Stimulated activated CD8-positive, alpha-beta memory T cell treated with anti-CD3 and anti-CD28 coated beads, Interleukin-15, amount 100 ng/mL, for 4 hours (primary cell): ENCODE measurements at places on chromosomes 12 and 14.

GRCh38 chr12:4269279-4269991 is 4.1 kb upstream of the CCND2 start:
- DNase-seq = peak; percentile 92

- no peak for DNase-seq
These were observed 43.1 kb upstream of the FKBP4 start for GRCh38 chr12:2751686-2752085.

GRCh38 chr14:99581374-99581773 is 22.6 kb downstream of the CCDC85C start:
- no peak for DNase-seq

- no peak for DNase-seq
These were observed 68.0 kb downstream of the RNF34 start for GRCh38 chr12:121467638-121468498.

DNA sequence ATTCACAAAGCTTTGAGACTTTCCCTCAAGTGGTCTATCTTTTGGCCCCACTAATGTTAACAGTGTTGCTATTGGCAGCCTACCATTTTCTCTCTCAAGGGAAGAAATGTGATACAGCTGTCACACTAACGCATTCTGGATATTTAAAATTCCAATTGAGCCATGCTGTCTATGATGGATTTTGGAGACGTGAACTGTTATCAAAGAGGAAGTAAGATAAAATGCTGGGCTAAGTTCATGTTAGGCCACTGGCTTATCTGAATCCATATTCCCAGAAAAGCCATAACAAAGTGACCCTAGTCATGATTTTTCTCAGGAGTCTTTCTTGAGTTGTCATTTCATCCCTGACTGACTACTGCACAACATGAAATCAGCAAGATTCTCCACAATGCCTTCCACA is 200.2 kb downstream of the PHLDA1 start:
- DNase-seq = no peak

DNA sequence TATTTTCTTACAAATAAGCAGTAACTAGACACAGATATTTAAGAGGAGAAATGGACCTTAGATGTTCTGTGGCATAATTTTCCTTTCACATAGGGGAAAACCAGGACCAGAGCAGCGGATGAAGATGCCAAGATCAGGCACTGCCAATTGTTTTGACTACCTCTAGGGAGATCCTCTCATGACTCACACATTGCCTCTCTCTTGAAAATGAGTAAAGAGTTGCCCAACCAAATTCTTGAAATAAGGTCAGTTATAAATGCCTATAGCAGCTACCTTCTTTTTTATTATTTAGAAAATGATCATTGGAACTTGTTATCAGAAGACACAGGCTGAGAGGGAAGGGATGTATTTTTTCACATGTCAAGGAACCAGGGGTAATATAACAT is 263.4 kb upstream of the PLEKHG7 start:
- no peak for DNase-seq

DNA sequence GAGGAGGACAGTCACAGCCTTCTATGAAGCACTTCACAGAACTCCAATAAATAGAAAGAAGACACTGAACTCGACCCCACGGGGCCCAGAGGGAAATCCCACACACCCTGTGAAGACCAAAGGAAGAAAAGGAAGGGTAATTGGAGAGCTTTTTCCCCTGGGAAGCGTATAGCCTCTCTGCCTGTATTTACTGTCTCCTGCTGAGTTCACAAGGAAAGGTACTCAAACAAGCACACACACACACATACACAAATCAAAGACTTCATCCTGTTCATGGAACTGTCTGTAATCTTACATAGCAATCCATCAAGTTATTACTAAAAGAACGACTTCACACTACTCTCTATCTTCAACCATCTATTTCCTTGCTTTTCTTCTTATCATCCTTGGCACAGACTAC is 15.3 kb downstream of the FOXN3 start:
- no peak for DNase-seq

DNA sequence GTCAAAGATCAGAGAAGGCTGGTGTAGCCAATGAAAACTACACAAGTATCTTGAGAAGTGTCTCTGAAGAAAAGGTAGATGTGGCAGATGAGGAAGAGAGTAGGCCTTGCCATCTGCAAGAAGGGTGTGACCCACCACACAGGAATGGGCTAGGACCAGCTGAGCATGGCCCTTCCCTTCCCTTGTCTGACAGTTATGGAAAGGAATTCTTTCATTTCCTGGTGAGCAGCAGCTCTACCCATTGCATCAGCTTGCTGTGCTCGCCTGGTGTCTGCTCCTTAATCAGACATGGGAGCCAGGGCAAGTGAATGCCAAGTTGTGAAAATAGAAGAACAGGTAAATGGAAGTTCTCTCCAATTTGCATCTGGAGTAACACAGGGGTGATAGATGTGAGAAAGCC is 145.2 kb upstream of the KRR1 start:
- no peak for DNase-seq

DNA sequence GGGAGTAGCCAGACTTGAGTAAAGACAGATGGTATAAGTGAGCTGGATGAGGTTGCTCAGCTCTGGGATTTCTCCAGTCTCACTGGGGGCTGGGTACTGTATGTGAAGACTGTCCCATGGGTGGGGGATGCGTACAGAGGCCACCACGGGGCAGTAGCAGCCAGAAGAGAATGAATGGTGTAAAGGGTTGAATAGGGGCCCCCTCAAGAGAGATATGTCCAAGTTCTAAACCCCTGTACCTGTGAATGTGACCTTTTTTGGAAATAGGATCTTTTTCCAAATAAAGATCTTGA is 21.8 kb upstream of the BCDIN3D start:
- DNase-seq = no peak

DNA sequence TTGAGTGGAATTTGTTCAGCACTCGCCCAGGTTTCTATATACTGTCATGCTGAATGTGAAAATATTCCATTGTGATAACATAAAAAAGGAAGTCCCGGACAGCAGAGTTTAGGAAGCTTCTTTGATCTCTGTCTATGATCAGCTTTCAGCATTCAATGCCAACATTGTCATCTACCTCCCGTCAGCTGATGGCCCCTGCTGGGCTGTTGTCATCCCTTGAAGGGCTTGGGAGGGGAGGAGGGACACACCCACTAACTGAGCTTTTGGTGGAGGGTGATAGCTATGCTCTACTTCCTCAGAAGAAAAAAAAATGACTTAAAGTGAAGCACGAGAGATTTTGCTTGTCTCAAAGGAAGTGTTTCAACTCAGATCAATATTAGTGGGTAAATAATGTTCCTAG is 4.7 kb upstream of the KRT77 start:
- DNase-seq = no peak

DNA sequence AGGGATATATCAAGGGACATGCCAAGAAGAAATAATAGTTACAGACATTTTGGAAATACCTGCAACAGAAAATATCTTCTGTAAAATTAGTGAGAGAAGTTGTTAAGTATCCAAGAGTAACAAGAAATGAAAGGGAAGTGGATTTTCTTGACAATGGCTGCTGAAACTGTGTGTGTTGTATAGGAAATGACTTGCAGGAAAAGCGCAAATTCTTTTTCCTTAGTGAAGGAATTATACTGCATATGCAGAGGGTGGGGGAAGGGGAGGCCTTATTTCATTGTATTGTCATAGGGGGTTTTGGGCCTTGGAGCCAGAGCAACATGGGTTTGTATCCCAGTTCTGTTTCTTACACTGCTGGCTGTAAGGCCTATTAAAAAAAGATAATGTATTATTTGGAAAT is 84.4 kb upstream of the DDHD1 start:
- DNase-seq = no peak

- DNase-seq = no peak
These were observed 8.6 kb downstream of the LGR5 start for GRCh38 chr12:71448150-71448581.

- DNase-seq = no peak
These were observed 48.7 kb upstream of the CDKN3 start for GRCh38 chr14:54348001-54348611.

- DNase-seq = no peak
These were observed 143.3 kb upstream of the SLC38A2 start for GRCh38 chr12:46515829-46516228.

GRCh38 chr14:24080888-24081738 is 9.8 kb downstream of the CPNE6 start:
- DNase-seq = no peak

DNA sequence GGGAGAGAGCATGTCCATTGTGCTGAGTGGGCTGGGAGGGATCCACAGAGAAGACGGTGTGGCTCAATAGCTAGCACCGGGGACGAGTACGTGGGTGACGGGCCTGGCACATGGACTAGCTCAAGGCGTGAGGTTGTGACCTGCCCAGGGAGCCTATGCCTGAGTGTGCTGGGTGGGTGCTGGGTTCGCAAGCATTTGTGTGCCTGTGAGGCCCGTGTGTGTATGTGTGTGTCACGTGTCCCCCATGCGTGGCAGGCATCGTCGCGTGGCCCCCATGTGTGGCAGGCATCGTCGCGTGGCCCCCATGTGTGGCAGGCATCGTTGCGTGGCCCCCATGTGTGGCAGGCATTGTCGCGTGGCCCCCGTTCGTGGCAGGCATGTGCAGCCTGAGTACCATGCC is 109.2 kb downstream of the TMEM121 start:
- no peak for DNase-seq

GRCh38 chr14:71202881-71203280 is 295.6 kb downstream of the PCNX1 start:
- DNase-seq = no peak
